NCI-H446 (cell line): ENCODE measurements at places on chromosomes 4 and X.

GRCh38 chr4:6901669-6902317 lies 7.8 kb upstream of the TBC1D14 start:
- no peak for DNase-seq

- no peak for DNase-seq
Measured at GRCh38 chr4:53121264-53121865, 244.5 kb downstream of the SCFD2 start.

GRCh38 chr4:173529477-173530325 lies at the start of gene HAND2:
HAND2 (minus strand) TSS chr4:173530229; CDS start chr4:173529289, 940 bp downstream.
- peak; percentile 37 for DNase-seq

DNA sequence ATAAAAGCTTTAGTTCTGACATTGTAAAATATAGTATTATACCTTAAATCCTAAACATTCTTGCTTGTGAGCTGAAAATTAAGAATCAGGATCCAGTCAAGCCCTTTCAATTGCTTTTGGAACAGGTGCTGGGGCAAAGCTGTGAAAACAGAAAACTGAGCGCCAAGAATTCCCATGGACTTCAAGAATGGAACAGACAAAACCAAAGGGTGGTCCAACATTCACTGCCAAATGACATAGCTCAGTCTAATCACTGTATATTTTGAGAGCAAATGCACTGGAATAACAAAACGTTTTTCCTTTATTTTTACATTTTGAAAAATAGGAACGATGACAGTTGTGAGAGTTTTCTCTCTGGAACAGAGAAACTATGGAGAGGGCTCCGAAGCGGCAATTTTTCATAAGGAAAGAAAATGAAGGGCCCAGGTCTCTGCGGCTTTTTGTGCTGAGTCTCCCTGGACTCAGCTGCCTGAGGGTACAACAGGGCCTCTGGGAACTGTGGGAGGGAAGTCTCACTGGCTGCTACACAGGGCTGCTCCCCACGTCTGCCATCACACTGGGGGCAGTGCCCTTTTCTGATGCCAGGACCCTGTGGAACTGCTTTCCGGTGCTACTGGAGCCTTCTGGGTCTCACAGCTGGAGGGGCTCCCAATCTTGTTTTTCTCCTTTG lies 56.0 kb upstream of the BMPR1B start:
- DNase-seq = no peak

DNA sequence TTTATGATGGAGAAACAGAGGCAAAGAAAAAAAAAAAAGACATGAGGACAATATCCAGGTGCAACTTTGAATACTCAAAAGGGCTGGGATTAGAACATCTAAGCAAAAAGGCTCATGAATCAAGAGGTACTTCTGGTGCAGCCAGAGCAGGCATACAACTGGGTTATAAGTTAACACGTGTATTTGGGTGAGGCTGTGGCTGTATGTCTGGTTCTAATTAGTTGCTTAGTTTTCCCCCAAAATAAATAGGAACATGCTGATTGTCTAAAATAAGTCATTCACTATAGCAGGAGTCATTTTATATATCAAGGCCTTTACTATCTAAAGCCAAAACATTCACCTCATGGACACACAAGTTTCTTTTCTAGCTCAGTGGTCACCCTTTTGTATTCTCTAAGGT lies 20.2 kb downstream of the NHS start:
- DNase-seq = no peak

DNA sequence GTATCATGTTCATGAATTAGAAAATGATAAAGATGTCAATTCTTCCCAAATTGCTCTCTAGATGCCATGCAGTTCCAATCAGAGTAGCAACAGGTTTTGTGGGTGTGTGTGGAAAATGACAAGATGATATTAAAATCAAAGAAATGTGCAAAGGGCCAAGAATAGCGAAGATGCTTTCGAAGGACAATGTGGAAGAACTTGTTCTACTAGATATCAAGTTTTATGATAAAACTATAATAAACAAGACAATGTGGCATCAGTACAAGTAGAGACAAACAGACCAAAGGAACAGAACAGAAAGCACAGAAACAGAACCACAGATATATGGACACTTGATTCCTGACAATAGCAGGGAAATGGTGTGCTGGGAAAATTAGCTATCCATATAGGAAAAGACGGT lies 9.0 kb downstream of the TAB3 start:
- no peak for DNase-seq

- DNase-seq = no peak
Measured at GRCh38 chr4:184329659-184330400, 112.2 kb upstream of the ENPP6 start.
